ENCODE measurements at places on chromosomes 1 and 21.

DNA sequence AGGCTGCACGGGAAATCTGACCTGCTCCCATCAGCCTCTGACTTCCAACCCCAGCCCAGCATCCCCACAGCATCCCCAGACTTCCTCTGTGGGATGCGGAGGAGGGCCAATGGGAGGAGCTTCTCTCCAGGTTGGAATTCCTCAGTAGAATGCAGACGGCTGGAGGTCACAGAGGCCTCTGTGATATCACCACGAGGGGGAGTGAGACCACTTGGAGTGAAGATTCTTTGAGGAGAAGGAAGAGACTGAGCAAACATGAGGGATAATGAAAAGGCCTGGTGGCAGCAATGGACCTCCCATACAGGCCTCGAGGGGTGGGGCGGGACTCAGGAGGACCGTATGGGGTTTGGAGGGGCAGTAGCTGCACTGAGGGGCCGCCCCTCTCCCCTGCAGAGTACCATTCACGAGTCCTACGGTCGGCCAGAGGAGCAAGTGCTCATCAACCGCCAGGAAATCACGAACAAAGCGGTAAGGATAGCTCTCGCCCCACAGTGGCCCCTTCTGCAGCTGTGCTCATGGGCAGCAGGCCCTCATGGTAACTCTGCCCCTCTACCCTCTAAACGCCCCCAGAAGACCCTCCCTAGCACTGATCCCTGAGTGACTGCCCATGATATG lies at the start of gene CATSPER4:
Gene CATSPER4, plus strand, starts transcription at position 230 of the 615 bp plus-strand sequence. Its CDS starts 26 bp downstream, at position 256.
- DNase-seq = no peak
- no peaks in the 10 kb centered on the region for H3K27me3 ChIP-seq
- no peak within 1 kb of the TSS for H3K4me3 ChIP-seq
- H3K36me3 ChIP-seq = peaks cover 23% of the 10 kb centered on the region
- no peak within 1 kb of the TSS for H3K27ac ChIP-seq

GRCh38 chr1:87330057-87330884 lies 1.6 kb downstream of the LMO4 start:
- peak overlapping the region; percentile 88 for H3K27ac ChIP-seq
- no peaks in the 10 kb centered on the region for H3K27me3 ChIP-seq
- H3K4me3 ChIP-seq = peak overlapping the region; percentile 92
- no peak for DNase-seq
- peaks cover 5% of the 10 kb centered on the region for H3K36me3 ChIP-seq

DNA sequence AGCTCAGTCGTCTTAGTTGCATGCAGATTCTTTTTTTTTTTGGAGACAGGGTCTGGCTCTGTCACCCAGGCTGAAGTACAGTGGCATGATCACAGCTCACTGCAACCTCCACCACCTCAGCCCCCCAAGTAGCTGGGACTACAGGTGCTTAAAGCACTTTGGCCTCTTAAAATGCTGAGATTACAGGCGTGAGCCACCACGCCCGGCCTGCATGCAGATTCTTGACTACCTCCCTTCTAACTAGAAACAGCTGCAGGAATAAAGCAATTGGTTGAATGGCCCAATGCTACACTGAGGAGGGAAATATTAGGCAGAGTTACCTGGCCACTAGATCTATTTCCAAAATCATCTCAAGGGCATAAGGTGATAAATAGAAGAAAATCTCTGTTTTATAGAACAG lies 29.5 kb upstream of the TTC39A start:
- no peaks in the 10 kb centered on the region for H3K4me1 ChIP-seq
- DNase-seq = no peak
- no peak overlapping the region for H3K27ac ChIP-seq
- H3K4me3 ChIP-seq = no peak overlapping the region
- no peaks in the 10 kb centered on the region for H3K27me3 ChIP-seq

DNA sequence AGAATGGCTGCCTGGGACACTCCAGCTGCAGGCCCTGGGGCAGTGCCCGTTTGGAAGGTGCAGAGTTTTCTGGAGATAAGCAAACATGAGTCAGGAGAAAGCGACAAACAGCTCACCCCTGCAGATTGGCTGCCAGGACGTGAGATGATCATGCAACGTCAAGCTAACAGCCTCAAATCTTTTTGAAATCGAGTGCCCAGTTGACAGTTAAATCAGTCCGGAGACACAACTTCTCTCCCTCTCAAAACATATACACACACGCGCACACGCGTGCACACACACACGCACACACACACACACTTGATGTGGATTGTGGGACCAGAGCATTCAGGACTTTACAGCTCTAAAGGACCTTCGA lies 49.4 kb downstream of the TENT5C start:
- H3K4me1 ChIP-seq = peaks cover 32% of the 10 kb centered on the region
- no peaks in the 10 kb centered on the region for H3K27me3 ChIP-seq
- no peak overlapping the region for H3K4me3 ChIP-seq
- no peak overlapping the region for H3K27ac ChIP-seq
- no peaks in the 10 kb centered on the region for H3K36me3 ChIP-seq

GRCh38 chr1:203534526-203534925 lies 40.6 kb downstream of the OPTC start:
- no peaks in the 10 kb centered on the region for H3K36me3 ChIP-seq
- peak overlapping the region; percentile 20 for H3K4me3 ChIP-seq
- peaks cover 38% of the 10 kb centered on the region for H3K4me1 ChIP-seq
- peak overlapping the region; percentile 51 for H3K27ac ChIP-seq

DNA sequence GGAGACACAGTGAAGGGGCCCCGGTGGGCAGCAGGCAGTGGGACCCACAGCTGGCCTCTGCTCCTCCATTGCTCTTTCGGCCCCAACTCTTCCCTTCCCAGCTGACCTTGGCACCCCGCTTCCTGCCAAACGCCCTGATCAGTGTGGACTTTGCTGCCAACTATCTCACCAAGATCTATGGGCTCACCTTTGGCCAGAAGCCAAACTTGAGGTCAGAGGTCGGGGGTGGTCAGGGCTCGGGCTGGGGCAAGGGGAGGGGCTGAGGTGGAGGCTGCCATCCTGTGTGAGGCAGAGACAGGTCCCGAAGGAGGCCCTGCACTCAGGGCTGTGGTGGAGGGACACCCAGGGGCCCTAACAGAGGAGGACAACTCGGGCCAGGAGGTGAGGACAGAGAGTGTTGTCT lies 13.7 kb downstream of the PODN start:
- H3K4me3 ChIP-seq = no peak overlapping the region
- DNase-seq = no peak
- no peak overlapping the region for H3K27ac ChIP-seq
- no peaks in the 10 kb centered on the region for H3K4me1 ChIP-seq

DNA sequence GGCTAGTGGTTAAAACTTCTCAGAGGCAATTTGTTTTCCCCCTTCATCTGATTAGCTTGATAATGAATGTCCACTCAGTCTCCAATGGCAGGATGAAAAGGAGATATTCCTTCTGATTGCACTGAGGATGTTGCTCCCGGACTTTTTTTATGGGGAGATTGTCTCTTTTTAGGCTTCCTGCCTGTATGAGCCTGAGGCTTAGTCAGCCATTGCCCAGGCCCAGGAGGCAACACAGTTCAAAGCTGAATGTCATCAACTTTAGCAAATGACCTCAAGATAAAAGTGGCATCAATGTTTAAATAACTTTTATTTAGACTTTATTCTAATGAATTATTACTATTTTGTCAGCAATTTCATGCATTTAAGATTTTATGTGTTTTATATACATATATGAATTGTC lies 162.9 kb upstream of the PTBP2 start:
- DNase-seq = no peak
- no peaks in the 10 kb centered on the region for H3K27me3 ChIP-seq
- H3K4me1 ChIP-seq = peaks cover 13% of the 10 kb centered on the region
- no peaks in the 10 kb centered on the region for H3K36me3 ChIP-seq

- H3K27me3 ChIP-seq = no peaks in the 10 kb centered on the region
- H3K4me3 ChIP-seq = no peak overlapping the region
- H3K4me1 ChIP-seq = peaks cover 13% of the 10 kb centered on the region
- no peaks in the 10 kb centered on the region for H3K36me3 ChIP-seq
- H3K27ac ChIP-seq = no peak overlapping the region
- no peak for DNase-seq
These were observed 49.5 kb upstream of the GPR37L1 start for GRCh38 chr1:202073206-202073605.

- peaks cover 7% of the 10 kb centered on the region for H3K4me1 ChIP-seq
- no peaks in the 10 kb centered on the region for H3K36me3 ChIP-seq
- H3K27me3 ChIP-seq = peaks cover 13% of the 10 kb centered on the region
- DNase-seq = no peak
These were observed 4.5 kb downstream of the C1orf232 start for GRCh38 chr1:26164036-26164860.

GRCh38 chr1:224846119-224846907 lies 83.2 kb upstream of the DNAH14 start:
- H3K27ac ChIP-seq = no peak overlapping the region
- H3K36me3 ChIP-seq = no peaks in the 10 kb centered on the region
- H3K4me1 ChIP-seq = no peaks in the 10 kb centered on the region
- no peaks in the 10 kb centered on the region for H3K27me3 ChIP-seq
- H3K4me3 ChIP-seq = no peak overlapping the region

DNA sequence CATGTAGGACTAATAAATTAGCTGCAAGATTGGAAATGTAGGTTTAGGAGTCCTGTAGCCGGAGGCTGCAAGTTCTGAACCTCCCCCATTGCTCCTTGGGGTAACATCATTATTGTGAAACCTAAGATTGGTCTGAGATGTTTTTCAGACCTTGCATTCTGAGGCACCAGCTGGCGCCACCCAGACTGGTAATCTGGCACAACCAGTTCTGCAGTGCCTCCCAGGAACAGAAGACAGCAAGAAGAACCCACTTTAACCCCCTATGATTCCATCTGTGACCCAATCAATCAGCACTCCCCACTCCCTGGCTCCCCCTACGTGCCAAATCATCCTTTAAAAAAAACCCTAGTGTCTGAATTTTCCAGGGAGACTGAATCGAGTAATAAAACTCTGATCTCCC lies 11.6 kb upstream of the DNAJC6 start:
- DNase-seq = no peak
- no peaks in the 10 kb centered on the region for H3K27me3 ChIP-seq
- H3K4me3 ChIP-seq = no peak overlapping the region
